ENCODE measurements at places on chromosomes 16 and 17.

DNA sequence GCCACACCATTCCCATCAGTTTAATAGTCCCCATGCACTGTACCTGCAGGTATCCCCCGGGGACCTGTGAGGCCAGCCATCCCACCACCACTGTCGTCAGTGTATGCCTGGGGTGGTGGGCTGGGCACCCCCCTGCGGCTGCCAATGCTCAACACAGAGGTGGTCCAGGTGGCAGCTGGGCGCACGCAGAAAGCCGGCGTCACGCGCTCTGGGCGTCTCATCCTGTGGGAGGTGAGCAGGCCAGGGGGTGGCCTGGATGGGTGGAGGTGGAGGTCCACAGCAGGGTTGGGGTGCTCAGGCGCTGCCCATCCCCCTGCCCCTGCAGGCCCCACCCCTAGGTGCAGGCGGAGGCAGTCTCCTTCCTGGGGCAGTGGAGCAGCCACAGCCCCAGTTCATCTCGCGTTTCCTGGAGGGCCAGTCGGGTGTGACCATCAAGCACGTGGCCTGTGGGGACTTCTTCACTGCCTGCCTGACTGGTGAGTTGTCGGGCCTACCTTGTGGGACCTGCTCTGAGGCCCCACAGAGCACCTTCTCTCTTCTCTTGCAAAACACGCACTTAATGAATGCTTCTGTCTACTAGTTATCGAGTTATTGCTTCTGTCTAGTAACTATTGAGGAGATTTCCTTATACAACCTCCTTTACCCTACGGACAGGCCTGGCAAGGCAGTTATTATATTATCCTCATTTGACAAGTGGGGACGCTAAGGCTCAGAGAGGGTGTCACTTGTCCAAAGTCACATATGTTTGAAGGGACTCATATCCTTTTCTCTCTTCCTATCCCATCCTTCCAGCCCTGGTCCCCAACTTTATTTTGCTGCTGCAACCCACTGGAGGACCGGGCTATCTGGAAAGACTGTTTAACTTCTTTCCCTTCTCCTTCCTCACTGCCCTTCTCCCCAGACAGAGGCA is 5.8 kb upstream of the TRAF4 start:
- DNase-seq: no peak

GRCh38 chr17:60524463-60525327 is 1.3 kb downstream of the APPBP2 start:
- peak; percentile 37 for DNase-seq

GRCh38 chr17:74525781-74526288 is 5.4 kb downstream of the CD300LB start:
- DNase-seq: no peak

- no peak for DNase-seq
Measured at GRCh38 chr16:85755929-85756768, 5.3 kb upstream of the C16orf74 start.

- DNase-seq: no peak
Measured at GRCh38 chr17:58336456-58337209, 8.0 kb upstream of the TSPOAP1 start.

GRCh38 chr16:4301968-4302367 is 13.9 kb upstream of the GLIS2 start:
- no peak for DNase-seq

GRCh38 chr16:11050944-11051343 is 106.6 kb downstream of the CLEC16A start:
- no peak for DNase-seq

- DNase-seq: no peak
Measured at GRCh38 chr16:76913046-76913445, 277.9 kb upstream of the MON1B start.

DNA sequence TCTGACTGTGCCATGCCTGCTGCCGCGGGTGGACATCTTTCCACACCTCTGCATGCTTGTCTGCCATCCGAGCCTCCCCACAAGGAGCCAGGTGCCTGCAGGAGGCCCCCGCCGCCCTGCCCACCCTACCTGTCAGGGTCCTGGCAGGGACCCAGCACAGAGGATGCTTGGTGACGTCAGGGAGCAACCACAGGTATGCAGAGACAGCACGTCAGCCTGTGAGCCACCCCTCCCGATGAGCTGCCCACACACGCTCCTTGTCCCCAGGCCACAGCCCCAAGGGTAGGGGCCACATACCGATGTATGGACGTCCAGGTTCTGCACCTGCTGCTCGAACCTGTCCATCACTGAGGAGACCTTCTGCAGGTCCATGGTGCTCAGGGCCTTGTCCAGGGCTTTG is 10.6 kb downstream of the CHMP1A start:
- no peak for DNase-seq

DNA sequence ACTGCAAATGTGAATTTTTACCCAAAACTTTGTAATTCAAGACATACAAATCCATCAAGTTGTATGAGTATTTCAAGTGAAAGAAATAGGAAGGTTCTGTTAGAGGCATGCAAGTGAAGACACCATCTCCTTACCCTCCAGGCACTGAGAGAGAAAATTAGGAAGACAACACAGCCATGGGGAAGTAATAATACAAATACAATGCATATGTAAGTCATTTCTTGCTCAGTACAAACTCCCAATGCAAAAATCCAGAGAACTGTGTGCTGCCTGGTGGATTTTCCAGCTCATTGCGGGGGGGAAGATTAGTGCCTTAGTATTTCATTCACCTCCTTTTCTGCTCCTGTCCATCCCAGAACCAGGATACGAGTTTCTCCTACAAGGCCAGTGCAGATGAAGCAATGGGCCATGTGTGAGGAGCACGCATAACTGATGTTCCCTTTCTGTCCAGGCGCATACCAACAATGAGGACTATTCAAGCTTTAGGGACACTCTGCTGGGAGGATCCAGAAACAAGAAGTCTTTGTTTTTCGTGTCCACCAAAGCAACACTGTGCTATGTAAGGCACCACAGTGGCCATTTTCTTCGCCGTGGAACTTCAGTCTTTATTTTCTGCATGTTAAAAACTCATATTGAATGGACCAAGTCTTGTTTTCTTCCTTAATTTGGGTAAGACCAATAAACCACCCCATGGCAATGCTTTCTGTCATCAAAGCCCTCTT is 143.7 kb upstream of the RCVRN start:
- DNase-seq: no peak

DNA sequence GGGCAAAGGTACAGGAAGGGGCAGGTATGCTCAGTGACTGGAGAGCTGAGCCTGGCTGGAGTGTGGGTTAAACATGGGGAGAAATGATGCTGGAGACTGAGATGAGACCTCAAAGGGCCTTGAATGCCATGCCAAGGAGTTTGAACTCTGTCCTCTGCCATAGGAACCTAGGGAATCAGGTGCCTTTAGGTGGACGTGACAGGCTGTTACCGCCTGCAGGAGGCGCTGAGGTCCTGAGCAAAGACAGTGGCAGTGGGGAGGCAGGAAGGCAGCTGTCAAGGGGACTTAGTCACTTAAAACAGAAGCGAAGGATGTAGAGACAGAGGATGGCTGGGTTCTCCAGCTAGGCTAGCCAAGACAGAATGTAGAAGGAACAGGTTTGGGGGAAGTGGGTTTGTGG is 9.1 kb downstream of the PSMB3 start:
- DNase-seq: no peak

GRCh38 chr16:49875806-49876715 is 20.1 kb upstream of the ZNF423 start:
- DNase-seq: no peak
